ENCODE measurements at places on chromosomes 1 and 21.

- no peak for DNase-seq
Observed at GRCh38 chr1:234369033-234369430, 4.2 kb upstream of the COA6 start.

DNA sequence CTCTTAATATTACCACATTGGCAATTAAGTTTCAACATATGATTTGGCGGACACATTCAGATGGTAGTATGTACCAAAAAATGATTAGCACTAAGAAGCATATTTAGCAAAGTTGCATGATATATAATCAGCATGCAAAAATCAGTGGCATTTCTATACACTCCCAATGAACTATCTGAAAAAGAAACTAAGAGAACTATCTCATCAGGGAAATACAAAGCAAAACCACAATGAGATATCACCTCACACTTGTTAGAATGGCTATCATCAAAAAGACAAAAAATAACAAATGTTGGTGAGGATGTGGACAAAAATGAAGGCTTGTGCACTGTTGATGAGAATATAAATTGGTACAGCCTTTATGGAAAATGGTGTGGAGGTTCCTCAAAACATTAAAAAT, 31.4 kb upstream of the DENND1B start:
- DNase-seq, result no peak

GRCh38 chr1:235817101-235817728, 49.5 kb downstream of the LYST start:
- no peak for DNase-seq

GRCh38 chr1:60808676-60809075, 273.7 kb upstream of the NFIA start:
- no peak for DNase-seq

DNA sequence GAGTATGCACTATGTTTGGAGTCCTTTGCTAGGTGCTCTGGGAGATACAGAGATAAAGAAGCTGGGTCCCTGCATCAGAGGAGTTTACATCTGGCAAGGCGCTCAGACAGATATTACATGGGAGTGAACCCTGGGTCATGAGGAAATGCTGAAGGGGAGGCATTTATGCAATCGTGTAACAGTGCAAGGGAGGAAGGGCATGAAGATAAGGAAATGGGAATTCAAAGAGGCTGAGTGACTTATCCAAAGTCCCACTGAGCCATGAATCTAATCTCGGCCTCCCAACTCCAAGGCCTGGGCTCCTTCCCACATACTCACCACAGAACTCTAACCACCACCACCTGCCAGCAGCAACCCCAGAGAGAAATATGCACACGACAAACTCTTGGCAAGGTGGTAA, 51.6 kb downstream of the FAM163A start:
- DNase-seq, result no peak

DNA sequence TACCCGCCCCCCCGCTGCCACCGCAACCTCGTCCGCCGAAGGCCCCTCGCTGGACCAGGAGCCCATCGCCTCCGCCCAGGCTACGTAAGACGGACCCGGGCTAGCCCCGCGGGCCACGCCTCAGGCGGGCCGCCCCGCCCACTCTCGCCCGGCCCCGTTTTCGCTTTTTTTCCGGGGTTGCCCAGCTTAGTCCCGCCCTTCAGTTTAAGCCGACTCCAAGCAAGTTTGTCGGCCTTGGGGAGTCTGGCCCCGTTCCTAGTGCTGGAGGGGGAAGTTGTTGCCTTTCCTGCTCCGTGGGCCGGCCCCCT, 3.0 kb downstream of the RUSC1 start:
- DNase-seq, result peak; percentile 50

GRCh38 chr1:3940081-3940753, 40.1 kb upstream of the C1orf174 start:
- no peak for DNase-seq

- no peak for DNase-seq
Observed at GRCh38 chr21:45822429-45823099, 159.0 kb upstream of the COL6A1 start.

All from stimulated activated CD8-positive, alpha-beta memory T cell treated with anti-CD3 and anti-CD28 coated beads, Interleukin-4, amount 100 ng/mL, for 4 hours (primary cell).